GM18507 (cell line): ENCODE measurements at places on chromosomes 6 and 20.

DNA sequence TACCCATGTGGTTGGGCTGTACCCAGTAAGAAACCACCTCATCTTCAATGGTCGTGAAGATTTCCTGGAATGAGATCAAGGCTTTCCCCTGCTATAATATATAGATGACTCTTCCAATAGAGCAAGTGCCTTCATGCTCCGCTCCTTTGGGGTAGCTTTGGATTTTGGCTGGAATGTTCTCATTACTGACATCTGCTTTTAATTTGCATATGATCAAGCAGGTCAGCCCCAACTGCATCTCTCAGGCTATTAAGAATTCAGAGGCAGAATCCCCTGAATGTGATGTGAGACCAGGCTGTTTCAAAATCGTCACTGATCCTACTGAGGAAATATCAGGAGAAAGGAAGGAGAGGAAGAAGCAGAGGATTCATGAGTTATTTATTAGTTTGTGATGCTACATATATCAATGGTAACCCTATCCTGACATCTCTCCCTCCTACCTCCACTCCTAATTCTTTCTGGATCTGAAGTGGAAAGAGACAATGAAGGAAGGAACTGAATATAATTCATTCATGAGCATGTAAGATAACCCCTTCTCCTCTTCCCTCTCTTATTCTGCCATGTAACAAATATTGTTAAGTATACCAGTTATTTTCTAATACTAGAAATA is 47.6 kb upstream of the FUCA2 start:
- DNase-seq, result no peak

DNA sequence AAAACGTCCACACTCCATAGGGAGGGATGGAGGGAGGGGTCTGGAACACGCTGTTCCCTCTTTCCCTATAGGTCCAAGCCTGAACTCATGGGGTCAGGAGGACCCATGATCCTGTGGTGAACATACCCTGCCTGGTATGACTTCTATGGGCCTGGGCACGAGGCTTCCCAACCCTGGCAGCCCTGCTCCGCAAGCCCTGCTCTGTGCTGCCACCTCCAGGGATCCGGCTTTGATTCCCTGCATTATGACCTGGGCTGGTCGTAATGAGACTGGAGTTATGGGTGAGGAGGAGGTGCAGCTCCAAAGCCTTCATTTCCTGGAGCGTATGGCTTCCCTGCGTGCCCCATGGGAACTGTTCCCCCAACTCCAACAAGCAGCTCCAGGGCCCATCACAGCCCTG is 54.9 kb downstream of the CDH22 start:
- DNase-seq, result no peak

DNA sequence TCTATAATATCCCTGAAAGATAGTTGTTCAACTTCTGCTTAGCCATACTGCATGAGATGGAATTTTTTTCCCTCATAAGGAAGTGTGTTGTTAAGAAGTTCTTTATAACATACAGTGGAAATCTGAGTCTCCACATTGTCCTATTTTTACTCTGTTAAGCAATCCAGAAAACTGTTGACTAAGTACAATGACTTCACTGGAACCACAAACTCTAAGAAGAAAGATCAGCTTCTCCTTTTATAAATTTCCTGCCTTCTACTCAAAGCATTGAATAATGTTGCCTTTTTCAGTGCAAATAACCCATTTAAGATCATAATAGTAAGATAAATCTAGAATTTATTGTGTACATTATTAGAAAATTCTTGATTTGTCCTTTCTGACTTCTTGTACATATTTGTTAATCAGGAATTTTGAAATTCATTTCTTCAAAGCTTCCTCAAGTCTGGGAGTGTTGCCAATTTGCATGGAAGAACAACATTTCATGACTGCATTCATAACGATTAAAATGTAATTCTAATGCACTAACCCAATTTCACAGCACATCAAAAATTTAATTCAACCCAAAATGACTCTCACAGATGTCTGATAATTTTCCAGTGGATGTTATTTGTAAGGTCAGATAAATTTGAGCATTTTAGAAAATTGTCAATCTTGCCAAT is 45.6 kb upstream of the ANKEF1 start:
- DNase-seq, result no peak

- no peak for DNase-seq
Measured at GRCh38 chr20:8304124-8304816, 172.2 kb downstream of the PLCB1 start.

GRCh38 chr6:97189767-97190166 is 93.2 kb downstream of the MMS22L start:
- DNase-seq, result no peak

DNA sequence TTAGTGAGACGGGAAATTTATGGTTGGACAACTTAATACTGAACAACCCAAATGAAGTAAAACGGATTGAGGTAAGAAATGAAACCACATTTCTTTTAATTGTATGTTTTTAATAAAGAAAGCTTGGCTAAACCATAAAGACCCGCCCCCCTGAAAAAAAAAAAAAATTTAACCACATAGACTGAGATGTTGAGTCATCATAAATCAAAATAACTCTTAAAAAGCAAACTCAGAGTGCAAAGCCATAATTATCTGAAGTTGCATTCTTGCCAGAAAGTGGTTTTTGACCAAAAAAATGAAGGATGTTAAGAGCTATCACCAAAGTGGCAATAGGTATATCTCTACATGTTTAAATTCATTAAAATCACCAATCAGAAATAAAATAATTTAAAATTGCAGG is 101.8 kb upstream of the COL21A1 start:
- no peak for DNase-seq

- no peak for DNase-seq
Measured at GRCh38 chr6:152401978-152402377, 235.2 kb downstream of the SYNE1 start.

DNA sequence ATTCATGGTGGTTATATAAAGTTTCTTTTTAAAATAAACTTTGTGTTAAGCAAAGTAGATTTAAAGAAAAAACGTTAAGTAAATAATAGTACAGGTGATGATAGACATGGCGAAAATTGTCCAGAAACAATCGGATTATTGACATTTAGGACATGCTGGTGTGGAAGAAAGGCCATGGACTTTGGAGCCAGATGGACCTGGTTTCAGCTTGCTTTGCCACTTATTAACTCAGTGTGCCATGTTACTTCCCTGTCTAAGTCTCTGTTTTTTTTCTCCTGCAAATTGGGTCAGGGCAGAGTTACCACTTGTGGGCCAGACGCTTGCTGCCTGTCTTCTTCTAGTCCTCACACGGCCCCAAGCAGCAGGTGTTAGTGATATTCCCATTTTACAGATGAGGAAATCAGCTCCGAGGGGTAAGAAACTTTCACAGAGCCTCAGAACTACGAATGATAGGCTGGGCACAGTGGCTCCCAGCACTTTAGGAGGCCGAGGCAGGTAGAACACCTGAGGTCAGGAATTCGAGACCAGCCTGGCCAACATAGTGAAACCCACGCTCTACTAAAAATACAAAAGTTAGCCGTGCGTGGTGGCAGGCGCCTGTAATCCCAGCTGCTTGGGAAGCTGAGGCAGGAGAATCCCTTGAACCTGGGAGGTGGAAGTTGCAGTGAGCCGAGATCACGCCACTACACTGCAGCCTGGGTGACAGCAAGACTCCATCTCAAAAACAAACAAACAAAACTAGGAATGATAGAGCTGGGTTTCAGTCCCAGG is 12.4 kb downstream of the KIF3B start:
- DNase-seq, result no peak

- DNase-seq, result no peak
Measured at GRCh38 chr20:24506696-24507095, 37.3 kb downstream of the SYNDIG1 start.

GRCh38 chr6:3017304-3017703 is 17.6 kb downstream of the NQO2 start:
- no peak for DNase-seq

- no peak for DNase-seq
Measured at GRCh38 chr6:87754828-87755227, 52.8 kb upstream of the AKIRIN2 start.

DNA sequence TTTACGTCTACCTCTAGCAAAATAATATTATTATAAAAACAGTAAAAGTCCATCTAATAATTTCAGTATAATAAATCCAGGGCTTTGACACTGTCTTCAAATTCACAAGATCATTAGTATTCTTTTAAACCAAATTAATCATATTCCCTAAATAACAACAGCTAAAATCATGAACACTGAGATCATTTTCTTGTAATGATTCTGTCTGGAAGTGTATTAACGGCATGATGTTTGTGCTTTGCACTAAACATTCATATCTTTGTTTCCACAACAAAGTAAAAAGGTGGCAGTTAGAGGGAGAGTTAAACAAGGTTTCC is 18.8 kb downstream of the HIVEP2 start:
- no peak for DNase-seq

DNA sequence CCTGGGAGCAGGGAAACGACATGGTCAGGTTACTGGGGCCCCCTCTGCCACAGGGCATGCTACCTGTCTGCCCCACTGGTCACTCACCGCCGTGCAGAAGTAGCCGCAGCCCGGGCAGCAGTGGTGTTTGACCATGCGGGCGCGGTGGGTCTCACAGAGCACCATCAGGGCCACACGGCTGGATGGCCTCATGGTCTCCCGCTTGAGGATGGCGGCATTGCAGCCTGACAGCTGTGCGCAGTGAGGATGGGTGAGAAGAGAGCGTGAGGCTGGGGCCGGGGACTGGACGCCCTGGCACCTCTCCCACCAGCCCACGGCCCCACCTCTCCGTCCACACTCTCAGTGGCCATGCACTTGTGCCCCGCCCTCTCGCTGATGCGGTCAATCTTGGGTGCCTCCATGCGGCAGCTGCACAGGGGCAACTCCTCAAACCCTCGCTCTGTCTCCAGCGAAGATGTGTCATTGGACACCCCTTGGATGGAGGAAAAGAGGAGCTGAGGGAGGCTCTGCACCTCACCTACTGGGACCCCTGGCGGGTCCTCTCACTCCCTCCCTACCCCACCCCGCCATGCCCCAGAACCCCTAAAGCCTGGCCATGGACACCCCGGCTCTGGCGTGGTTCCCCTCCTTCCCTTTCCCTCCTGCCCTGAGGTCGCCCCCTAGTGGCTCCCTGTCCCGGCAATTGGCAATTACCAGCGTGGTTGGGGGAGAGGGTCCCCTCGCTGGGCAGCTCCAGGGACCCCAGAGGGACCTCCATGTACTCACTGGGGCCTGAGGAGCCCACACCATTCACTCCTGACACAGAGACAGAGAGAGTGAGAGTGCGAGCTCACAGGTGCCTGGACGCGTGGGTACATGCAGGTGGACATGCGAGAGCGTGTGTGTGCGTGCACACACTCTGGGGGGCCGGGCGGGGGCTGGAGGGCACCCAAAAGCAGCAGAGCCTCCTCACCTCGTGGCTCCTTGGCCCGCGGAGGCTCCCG is 8.9 kb downstream of the EHMT2 start:
- no peak for DNase-seq

DNA sequence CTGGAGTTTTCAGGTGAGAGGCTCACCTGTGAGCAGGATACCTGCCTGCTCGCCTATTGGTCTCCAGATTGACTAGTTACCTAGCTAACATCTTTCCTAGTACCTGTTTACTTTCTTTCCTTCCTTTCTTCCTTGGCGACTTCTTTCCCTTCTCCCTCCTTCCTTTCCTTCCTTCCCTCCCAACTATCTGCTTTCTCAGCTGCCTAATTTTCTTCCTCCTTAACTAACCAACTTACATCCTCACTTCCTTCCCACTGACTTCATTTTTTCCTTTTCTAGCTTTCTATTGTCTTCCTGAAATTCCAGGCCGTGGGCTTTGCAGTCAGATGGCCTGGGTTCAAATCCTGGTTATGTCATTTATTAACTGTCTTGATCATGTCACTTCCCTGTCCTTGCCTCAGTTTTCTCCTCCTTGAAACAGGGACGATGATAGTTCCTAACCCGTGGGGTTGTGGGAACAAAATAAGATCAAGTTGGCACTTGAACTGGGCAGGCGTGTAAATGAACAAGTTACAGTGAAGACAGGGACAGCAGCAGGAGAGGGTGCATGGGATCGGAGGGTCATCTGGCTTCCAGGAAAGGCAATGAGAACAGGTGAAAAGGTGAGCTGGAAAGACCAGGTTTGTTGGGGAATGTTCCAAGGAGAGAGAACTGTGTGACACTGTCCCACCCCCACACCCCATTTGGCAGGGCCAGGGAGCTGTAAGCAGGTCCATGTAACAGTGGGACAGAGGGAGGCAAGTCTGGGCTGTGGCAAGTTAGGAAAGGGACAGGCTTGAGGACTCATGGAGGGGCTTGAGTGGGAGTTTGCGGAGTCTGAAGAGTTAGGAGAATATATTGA is 540 bp downstream of the SGK2 start:
- DNase-seq, result no peak

DNA sequence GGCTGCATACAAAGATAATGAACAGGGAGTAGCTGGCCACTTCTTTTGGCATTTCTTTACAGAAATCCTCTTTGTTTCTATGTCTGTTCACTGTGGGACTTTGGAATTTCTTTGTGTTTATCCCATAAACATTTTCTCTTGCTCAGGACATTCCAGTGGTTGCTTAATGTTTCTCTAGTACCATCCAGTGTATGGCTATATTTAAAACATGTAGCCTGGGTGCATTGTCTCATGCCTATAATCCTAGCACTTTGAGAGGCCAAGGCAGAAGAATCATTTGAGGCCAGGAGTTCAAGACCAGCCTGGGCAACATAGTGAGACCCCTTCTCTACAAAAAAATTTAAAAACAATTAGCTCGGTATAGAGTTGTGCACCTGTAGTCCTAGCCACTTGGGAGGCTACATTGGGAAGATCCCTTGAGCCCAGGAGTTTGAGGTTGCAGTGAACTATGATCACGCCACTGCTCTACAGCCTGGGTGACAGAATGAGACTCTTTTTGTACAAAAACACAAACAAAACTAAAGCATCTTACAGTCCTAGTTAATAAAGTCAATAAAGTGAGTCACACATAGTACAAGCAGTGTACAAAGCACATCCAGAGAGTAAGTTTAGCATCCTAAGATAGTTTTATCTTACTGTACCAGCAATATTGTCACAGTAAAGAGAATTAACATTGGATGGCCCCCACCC is 63.3 kb downstream of the ZFAND3 start:
- DNase-seq, result no peak

DNA sequence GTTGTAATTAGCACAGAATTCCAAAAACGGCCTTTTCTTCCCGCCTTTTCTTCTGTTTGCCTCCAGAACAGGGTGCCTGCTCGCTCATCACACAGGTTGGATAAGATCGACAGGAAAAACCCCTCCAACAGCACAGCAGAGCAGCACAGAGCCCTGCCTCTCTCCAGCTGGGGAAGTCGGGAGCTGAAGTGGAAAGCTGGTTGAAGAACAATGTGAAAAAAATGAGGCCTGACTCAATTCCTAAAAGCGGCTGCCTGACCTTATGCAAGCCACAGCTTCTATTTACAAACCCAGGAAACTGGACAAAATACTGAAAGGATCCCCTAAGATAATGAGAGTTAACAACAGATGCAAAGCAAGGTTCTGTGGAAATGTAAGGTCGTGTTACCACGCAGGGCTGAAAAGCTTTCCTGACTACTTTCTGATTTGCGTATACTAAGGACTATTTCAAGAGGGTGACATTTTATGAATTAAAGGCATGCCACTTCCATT is 116.9 kb downstream of the TTLL2 start:
- no peak for DNase-seq

DNA sequence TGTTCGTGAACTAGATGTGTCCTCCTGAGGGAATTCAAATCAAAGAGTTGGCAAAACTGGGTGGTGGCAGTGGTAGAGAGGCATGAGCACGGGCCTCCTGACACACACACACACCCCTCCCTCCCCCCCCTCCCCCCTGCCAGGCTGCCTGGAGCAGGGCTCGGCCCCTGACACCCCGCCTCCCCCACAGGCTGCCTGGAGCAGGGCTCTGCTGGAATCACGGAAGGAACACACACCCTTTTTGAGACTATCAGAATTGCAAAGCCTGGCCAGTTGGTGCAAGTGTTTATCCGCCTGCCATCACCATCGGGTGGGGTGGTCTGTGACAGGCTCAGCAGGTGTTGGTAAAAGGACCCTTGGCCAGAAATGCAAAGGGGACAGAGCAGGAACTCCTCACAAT is 59.0 kb downstream of the FAM120B start:
- DNase-seq, result no peak

GRCh38 chr6:11384531-11385309 is 152.3 kb upstream of the NEDD9 start:
- DNase-seq, result no peak
